ENCODE measurements at places on chromosomes 7 and 10.

DNA sequence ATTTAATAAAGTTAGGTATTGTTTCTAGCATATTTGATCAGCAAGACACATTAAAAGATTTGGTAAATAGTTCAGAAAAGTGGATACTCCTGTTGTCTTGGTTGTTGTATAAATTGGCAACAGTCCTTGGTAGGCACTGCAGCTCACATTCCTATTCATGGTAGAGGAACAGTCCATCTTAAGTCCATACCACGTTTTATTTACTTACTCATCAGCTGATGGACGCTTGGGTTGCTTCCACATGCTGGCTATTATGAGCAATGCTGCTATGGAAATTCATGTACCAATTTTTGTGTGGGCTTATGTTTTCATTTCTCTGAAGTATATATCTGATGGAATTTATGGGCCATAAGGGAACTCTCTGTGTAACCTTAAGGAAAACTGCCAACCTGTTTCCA, 43.3 kb downstream of the C10orf120 start:
- H3K36me3 ChIP-seq = no peaks in the 10 kb centered on the region
- DNase-seq = no peak
- H3K4me1 ChIP-seq = no peaks in the 10 kb centered on the region
- no peak overlapping the region for H3K27ac ChIP-seq
- no peak overlapping the region for H3K4me3 ChIP-seq
- H3K27me3 ChIP-seq = no peaks in the 10 kb centered on the region

GRCh38 chr10:101063050-101063525, 1.3 kb downstream of the KAZALD1 start:
- H3K27me3 ChIP-seq = no peaks in the 10 kb centered on the region
- H3K27ac ChIP-seq = peak overlapping the region; percentile 99
- no peak for DNase-seq
- H3K36me3 ChIP-seq = no peaks in the 10 kb centered on the region
- peak overlapping the region; percentile 90 for H3K4me3 ChIP-seq
- peaks cover 57% of the 10 kb centered on the region for H3K4me1 ChIP-seq

GRCh38 chr7:129947049-129947448, 5.7 kb downstream of the UBE2H start:
- no peak for DNase-seq
- no peaks in the 10 kb centered on the region for H3K36me3 ChIP-seq
- H3K27me3 ChIP-seq = no peaks in the 10 kb centered on the region
- peaks cover 28% of the 10 kb centered on the region for H3K4me1 ChIP-seq
- H3K27ac ChIP-seq = no peak overlapping the region
- peak overlapping the region; percentile 89 for H3K4me3 ChIP-seq

GRCh38 chr7:152667958-152668357, 8.0 kb downstream of the XRCC2 start:
- H3K36me3 ChIP-seq = no peaks in the 10 kb centered on the region
- H3K27ac ChIP-seq = no peak overlapping the region
- no peak for DNase-seq

GRCh38 chr7:151433721-151434400, 6.1 kb downstream of the CRYGN start:
- no peak overlapping the region for H3K27ac ChIP-seq
- H3K36me3 ChIP-seq = no peaks in the 10 kb centered on the region
- no peaks in the 10 kb centered on the region for H3K27me3 ChIP-seq
- peaks cover 23% of the 10 kb centered on the region for H3K4me1 ChIP-seq

DNA sequence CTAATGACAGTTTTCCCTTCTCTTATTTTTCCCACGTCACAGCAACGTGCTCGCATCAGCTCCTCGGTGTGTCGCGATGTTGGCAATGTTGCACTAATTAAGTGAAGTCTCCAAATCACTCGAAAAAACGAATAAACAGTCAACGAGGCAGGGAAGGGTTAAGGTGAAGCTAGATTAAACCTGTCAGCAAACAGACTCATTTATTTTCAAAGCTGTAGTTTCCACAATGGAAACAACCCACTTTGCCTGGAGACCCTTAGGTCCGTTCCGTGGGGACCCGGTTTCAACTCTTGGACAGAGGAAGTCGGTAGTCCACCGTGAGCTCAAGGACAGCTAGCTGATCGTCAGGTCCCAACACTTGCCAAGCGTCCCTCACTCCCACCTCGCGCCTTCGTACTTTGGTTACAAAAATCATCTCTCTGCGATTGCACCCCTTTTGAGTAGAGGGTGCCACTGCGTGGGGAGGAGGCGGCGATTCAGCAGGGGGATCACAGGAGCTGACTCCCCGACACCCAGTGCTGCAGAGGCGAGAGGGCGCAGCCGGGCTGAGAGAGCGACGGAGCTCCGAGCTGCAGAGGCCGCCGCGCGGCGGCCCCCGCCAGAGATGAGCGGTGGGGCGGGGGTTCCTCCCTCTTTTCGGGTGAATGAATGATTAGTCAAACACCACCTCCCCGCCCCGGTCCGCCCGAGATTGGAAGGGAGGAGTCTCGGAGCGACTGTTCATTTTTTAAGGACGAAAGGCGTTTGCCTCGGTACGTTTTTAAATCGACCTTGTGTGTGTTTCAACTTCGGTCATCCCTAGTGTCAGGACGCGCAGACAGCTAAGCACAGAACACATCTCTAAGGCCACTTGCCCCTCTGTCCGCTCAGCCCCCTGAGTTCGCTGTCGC, 1.3 kb upstream of the BMPER start:
- H3K4me3 ChIP-seq = peak overlapping the region; percentile 70
- H3K27ac ChIP-seq = no peak overlapping the region
- no peaks in the 10 kb centered on the region for H3K36me3 ChIP-seq
- H3K4me1 ChIP-seq = peaks cover 3% of the 10 kb centered on the region
- no peaks in the 10 kb centered on the region for H3K27me3 ChIP-seq

DNA sequence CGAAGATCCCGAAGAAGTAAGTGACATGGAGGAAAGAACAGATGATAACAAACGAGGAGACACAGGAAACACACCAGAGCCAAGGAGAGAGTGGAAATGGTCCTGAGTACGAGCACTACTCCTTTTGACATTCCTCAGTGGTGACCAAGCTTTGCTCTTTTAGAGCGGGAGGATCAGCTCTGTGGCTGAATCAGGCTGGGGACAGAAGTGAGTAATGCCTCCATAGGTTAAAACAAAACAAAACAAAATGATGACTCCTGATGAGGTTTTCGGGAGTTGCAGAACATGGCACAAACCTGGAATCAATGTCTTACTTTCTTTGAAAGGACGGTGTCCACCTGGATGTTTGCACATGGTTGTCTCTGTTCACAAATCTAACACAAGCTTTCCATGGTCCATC, 30.3 kb upstream of the TCF7L2 start:
- no peak overlapping the region for H3K4me3 ChIP-seq
- no peak for DNase-seq
- H3K4me1 ChIP-seq = no peaks in the 10 kb centered on the region
- H3K27me3 ChIP-seq = no peaks in the 10 kb centered on the region

- no peaks in the 10 kb centered on the region for H3K4me1 ChIP-seq
- no peak overlapping the region for H3K27ac ChIP-seq
- DNase-seq = no peak
- no peak overlapping the region for H3K4me3 ChIP-seq
- H3K36me3 ChIP-seq = no peaks in the 10 kb centered on the region
- H3K27me3 ChIP-seq = no peaks in the 10 kb centered on the region
Observed at GRCh38 chr10:62463364-62463763, 89.2 kb downstream of the ZNF365 start.

DNA sequence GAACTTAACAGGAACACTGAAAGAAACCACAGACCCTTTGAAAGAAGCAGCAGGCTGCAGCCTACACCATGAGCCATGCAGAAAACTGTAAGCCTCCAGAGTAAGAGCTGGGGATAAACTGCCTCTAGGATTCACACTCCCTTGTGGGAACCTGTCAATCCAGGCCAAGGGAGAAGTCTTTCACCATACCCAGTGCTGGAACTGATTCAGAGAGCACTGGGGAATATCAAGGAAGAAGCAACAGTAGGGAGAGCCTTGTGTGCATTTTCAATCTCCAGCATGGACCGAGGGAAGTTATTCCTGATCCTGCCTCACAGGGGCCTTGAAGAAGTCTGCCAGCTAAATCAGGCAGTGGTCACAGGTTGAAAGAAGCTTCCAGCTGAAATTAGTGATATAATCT, 282.2 kb downstream of the AGMO start:
- DNase-seq = no peak
- no peak overlapping the region for H3K4me3 ChIP-seq
- H3K27ac ChIP-seq = no peak overlapping the region

- no peaks in the 10 kb centered on the region for H3K4me1 ChIP-seq
- no peak for DNase-seq
- no peaks in the 10 kb centered on the region for H3K27me3 ChIP-seq
Observed at GRCh38 chr7:1883834-1884582, 213.9 kb downstream of the ELFN1 start.

GRCh38 chr10:3749011-3749410, 36.0 kb downstream of the KLF6 start:
- no peak for DNase-seq
- peaks cover 20% of the 10 kb centered on the region for H3K4me1 ChIP-seq
- H3K36me3 ChIP-seq = no peaks in the 10 kb centered on the region
- peak overlapping the region; percentile 62 for H3K4me3 ChIP-seq
- peak overlapping the region; percentile 72 for H3K27ac ChIP-seq
- H3K27me3 ChIP-seq = no peaks in the 10 kb centered on the region

All from thoracic aorta (tissue), 2 donors.